Stimulated activated CD4-positive, alpha-beta T cell treated with anti-CD3 and anti-CD28 coated beads, TNF-alpha, amount 100 ng/mL, for 24 hours (primary cell): ENCODE measurements at places on chromosomes 6 and 20.

DNA sequence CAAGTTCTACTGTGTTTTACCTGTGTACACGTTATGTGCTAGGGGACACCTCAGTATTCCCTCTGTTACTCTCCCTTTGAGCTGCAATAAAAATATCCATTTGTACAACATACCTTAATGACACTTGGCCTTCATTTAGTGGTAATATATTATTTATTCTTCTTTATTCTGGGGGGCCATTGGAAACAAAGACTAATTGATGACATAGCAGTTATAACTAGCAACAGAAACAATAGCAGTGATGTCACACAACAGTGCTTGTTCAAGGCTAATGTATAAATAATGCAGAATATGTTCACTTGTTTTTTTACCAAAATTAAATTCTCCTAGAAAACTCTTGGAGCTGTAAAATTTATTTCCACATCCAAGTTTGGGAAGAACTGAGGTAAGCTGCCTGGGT is 92.2 kb upstream of the FAM83B start:
- no peak for DNase-seq

DNA sequence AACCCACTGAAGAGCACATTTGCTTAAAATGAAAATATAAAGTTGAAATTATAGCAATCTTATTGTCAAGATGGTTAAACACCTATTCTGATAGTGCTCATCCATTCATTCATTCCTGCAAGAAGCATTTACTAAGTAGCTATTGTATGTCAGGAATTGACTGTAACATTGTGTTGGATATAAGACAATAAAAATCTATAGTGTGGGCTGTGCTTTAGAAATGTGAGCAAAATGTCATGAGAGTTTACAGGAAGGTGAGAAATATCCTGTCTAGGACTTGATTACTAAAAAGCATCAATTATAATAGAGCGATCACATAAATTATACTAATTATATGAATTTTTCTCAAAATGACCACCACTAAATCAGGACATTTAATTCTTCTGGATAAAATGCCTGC is 123.0 kb downstream of the HAO1 start:
- no peak for DNase-seq

DNA sequence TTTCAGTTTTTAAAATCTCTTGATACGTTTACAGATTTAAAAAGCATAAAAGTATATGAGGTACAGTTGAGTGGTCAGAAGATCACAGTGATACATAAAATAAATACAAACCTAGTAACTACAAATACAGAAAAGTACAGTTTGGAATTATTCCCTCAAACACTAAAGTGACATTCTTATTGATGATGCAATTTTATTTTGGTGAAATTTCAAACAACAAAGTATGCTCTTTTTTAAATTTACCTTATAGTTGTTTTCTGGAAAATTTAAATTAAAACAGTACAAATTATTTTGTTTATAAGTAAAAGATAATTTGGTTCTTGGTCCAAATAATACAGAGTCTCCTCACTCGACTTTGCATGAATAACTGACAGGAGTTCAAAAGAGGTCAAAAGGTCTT is 1305.1 kb upstream of the GJE1 start:
- no peak for DNase-seq

GRCh38 chr20:63065911-63066310 is 59.1 kb upstream of the BHLHE23 start:
- DNase-seq: no peak

DNA sequence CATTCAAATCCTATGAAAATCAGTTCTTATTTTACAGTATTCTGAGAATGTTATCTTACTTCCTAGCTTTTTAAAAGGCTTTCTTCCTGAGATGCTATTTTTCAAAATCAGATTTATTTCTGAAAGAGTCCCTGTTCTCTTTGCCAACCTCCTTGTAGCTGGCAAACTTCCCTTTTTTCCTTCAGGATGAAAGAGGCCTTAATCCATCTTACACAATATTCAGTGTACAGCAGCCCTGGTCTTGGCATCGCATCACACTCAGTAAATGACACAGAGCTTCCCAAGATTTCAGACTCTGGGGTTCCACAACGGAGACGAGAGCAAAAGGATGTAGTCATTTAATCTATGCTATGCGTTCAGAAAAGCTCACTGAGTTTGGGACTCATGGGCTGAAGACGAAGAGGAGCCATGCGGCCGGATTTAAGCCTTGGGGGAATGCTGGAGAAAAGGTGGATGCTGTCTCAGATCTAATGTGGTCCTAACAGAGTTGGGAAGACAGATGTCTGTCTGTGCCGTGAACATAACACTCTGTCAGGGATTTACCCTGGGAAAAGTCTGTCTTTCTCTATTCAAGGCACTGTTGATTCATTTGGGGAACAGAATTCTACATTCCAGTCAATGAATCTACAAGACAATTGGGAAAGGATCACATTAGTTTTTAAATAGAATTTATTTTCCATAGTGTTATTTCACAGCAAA is 616.4 kb upstream of the AGPAT4 start:
- DNase-seq: no peak
